ENCODE measurements at places on chromosomes 3 and 15. TPM values are rescaled to one million over a fixed set of nuclear protein-coding genes. Genes with fewer than 3 reads are reported as not detected.

The STXBP5L gene
- total RNA-seq = 0.94 TPM

The NR1I2 gene
- total RNA-seq = not detected

The RTF1 gene
- total RNA-seq = 53.2 TPM

The MAPKBP1 gene
- 48.9 TPM for total RNA-seq

The SLC9A9 gene
- total RNA-seq = 27.2 TPM

The GHSR gene
- not detected for total RNA-seq

The TNFSF10 gene
- 32.3 TPM for total RNA-seq

- no peak for ATAC-seq
Measured at GRCh38 chr3:159805411-159805772, 183.2 kb upstream of the IL12A start.

GRCh38 chr3:137035631-137036030 lies 77.8 kb downstream of the IL20RB start:
- no peak for ATAC-seq

DNA sequence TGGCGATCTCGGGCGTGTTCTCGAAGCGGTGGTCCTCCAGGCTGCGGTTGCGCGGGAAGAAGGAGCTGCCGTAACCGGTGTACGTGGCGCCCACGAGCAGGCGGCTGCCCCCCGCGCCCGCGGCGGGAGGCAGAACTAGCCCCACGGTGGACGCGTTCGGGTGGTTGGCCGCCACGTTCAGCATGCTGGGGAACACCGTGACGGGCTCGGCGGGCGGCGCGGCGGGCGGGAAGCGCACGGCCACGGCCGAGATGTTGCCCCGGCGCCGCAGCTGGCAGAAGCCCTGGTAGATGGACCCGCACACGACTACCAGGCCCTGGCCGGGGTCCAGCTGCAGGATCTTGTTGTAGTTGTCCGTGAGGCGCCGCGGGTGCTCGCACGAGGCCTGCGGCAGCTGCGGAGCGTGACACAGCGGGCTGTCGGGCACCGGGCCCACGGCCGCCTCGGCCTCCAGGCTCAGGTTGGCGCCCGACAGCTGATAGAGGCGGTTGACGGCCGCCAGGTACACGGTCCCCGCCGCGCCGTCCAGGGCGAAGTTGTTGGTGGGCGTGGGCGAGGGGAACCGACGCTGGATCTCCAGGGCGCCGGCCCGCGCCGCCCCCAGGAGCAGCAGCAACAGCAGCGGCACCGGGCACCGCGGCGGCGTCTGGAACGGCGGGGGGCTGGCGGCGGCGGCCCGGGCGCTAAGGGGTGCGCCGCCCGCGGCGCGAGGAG lies 397 bp downstream of the PLXND1 start:
- peak; percentile 11 for ATAC-seq

DNA sequence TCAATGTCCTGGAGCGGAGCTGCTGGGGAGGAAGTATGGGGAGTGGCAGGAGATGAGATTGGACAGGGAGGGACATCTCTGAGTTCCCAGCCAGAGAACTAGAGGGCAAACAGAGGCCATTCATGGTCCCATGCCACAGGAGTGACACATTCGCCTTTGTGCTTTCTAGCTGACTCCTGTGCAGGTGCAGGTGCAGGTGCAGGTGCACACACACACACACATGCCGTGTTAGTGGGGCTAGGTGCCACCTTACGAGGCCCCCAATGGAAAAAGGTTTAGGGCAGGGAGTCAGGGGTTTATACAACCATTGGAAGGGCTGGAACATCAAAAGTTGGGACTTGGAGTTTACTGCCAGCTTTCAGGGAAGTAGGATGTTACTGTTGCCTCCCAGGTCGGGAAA lies 52.0 kb downstream of the TPRA1 start:
- ATAC-seq = no peak

- no peak for ATAC-seq
Measured at GRCh38 chr15:27671819-27672437, 427.2 kb downstream of the OCA2 start.

DNA sequence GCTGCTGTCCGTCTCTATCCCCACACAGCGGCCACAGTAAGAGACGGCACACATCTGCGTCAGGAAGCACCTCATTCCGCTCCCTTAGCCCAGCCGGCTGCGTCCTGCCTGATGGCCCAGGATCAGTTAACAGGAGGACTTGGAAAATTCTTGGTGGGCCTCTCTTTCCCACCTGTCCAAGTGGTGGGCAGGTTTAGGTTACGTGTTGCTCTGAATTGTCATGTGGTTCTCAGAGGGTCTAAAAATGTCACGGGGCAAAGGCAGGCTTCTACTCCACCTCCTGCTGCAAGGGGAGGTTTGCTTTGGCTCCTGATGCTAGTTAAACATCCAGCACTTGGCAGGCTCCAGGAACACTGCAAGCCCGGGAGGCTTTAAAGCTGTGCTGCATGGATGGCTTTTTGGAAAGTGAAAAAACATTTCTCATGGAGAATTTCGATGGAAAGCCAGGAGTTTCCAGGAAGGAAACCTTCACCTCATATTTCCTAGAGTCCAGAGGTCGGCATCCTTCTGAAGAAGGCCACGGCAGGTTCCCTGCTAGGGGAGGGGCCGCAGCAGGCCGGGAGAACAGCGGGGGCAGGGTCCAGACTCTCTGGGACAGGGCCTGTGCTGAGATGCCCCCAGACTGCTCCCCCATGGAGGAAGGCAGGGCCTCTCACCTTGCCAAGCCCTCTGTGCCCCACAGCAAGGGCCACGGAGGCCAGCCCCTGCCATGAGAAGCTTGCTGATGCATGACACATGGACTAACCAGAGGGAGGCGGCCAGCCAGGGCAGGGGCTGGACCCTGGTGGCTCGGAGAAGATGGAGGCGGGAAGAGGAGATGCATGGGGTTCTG lies 10.8 kb downstream of the CTSH start:
- peak; percentile 25 for ATAC-seq

GRCh38 chr15:86014016-86014415 lies 65.7 kb upstream of the AGBL1 start:
- ATAC-seq = no peak

GRCh38 chr3:41690766-41691563 lies 270.9 kb downstream of the ULK4 start:
- no peak for ATAC-seq

- ATAC-seq = no peak
Measured at GRCh38 chr3:118945834-118946233, 88.8 kb downstream of the IGSF11 start.

- no peak for ATAC-seq
Measured at GRCh38 chr15:100537331-100537730, 8.6 kb upstream of the CERS3 start.

DNA sequence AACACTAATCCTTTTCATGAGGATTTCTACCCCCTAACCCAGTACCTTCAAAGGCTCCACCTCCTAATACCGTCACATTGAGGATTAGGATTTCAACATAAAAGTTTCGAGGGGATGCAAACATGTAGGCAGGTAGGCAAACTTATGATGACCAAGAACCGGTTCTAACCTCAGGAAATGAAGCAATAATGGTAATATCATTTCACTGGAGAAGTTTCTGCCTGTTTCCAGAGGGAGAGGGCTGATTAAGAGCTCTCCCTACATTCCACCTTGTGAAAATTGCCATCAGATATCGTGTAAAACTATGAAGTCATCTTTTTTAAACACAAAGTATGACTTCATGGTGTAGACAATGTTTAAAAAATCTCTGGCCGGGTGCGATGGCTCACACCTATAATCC lies 31.6 kb downstream of the NKIRAS1 start:
- ATAC-seq = no peak

DNA sequence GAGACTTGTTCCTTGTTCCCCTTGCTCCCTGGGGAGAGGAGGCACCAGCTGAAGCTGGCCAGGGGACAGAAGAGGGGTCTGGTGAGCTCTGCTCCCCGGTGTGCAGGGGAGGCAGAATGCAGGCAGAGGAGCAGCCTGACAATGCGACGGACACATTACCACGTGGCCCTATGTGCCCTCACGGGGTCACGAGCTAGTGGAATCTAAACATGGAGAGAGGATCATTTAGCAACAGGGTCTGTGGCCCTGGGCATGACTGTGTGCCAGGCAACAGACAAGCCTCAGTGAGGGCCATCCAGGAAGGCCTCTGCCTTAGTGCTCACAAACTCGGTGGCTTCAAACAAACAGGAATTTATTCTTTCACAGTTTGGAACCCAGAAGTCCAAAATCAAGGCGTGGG lies 8.5 kb upstream of the MUC4 start:
- no peak for ATAC-seq

DNA sequence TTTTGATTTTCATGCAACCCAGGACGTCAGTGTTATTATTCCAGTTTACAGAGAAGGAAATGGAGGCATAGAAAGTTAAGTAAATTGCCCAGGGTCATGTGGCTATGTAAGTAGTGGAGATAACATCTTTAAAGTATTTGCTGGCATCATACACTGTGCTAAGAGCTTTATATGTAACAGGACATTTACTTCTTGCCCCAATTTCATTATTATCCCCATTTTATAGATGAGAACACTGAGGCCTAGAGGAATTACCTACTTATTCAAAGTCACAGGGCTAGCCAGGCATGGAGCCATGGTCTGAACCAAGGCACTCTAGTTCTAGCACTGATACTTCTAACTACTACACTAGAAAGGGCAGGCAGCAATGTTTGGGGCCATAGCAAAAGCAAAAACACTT lies 107.3 kb upstream of the ANKRD28 start:
- no peak for ATAC-seq

- peak; percentile 65 for ATAC-seq
Measured at GRCh38 chr15:78422571-78423340, 15.3 kb upstream of the IREB2 start.

- ATAC-seq = no peak
Measured at GRCh38 chr3:2968475-2968874, 141.7 kb downstream of the IL5RA start.

DNA sequence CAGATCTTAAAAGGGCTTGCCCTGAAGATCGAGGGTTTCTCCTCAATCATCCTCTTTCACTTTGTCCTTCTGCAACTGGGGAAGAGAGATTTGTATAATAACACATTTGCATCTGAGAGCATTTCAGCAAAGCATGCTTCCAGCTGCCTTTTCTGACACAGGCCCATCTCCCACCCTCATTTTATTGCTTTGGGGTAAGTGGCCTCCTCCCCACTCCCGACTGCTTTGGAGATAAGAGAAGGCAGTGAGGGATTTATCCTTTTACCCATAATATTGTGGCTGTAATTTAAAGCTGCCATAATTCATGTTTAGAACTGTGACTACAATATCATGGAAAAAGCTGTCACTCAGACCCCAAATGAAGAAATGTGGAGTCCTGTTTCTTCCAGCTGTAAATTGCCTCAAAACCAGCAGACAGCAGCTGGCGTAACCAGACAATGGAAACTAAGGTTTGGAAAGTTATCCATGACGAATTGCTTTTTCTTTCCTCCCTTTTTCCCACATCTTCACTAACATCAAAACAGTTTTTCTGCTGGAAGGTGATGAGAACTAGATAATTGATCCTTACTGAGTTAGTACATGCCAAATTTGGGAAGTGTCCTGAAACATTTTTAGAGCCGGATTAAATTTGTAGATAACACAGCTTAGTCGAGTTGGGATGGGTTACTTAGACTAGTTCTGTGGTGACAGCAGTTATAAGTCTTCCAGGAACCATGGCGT lies 104.2 kb upstream of the PFN2 start:
- no peak for ATAC-seq

- ATAC-seq = no peak
Measured at GRCh38 chr3:185328324-185329004, 34.5 kb upstream of the MAP3K13 start.

DNA sequence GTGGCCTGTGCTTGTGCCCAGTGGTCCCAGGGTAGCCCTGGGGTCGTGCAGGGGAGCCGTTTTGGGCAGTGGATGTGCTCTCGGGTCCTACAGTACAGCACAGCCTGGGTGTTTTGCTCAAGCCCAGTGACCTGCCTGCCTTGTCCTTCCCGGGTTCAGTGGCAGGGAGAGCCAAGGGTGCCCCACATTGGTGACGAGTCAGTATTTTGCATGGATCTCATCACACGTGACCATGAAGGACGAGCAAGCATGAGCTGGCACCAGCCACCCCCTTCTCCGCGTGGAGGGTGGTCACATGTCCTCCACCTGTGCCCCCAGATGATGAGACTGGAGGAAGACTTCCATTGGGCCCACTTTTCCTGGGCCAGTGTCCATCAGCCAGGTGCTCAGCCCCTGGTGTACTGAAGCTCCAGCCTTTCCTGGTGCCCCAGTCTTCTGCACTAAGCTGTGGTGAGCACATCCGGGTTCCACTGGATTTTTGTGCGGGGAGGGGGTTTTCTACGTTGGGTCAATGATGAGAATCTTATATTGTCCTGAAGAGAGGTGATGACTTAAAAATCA lies 197.5 kb downstream of the UBE3A start:
- ATAC-seq = no peak

DNA sequence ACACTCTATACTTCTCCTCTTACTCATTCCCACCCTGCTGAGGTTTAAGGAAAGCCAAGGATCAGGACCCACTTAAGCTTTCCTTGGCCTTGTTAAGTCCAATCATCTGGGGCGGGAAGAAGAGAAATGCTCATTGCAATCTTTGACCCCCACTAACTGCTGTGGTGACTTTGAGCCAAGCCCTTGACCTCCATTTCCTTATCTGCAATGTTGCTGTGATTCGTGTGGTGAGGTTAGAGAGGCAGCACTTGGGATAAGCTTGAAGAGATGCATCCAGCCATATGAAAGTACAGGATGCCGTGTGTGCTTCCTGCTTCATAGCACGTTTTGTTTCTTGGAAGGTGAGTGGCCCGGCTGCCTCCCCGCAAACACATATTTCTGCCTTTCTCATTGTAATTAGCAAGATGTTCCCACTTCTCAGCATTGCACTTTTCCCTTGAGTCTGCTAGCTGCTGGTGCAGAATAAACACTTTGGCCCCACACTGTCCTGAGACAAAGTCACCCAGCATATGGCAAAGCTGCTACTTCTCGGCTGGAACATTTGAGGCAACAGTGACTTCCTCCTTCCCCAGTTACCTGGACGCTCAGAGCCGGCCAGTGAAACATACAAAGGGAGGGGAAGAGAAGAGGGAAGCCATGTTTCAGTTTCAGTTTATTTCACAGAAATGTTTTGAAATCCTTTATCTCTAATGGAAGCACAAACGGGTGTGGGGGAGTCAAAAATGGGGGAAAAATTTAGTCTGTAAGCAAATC lies 10.5 kb upstream of the NUDT16 start:
- no peak for ATAC-seq

- ATAC-seq = no peak
Measured at GRCh38 chr15:70687482-70687881, 75.9 kb downstream of the UACA start.

DNA sequence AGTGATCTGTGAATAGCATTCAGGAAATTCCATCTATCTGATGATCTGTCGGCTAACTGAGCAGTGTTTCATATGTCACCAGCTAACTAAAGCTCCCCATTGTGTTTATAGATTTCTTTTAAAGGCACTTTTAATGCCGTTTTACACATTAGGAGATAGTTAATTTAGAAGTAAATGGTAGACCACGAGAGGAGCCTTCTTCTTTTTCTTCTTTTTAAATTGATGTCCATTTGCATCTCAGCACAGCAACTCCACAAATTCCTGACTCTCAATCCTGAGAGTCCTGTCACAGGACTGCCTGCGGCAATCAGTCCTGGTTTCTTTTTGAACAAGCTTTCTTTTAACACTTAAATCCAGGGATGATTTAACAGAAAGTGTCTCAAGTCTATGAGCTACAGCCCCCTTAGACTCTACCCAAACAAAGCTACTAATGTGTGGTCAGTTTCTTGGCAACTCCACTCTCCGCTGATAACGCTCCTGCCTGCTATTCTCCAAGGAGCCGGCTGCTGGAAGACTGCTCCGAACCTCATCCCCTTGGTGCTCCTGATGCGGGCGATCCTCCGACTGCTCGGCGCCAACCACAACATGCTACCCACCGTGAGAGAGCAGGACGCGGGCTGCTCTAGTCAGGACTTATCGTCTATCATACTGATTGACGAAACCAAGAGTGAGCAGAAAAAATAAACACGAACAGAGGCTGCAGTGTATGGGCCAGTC lies 421.4 kb downstream of the MECOM start:
- peak; percentile 31 for ATAC-seq
